ENCODE measurements at places on chromosomes 6 and 20.

DNA sequence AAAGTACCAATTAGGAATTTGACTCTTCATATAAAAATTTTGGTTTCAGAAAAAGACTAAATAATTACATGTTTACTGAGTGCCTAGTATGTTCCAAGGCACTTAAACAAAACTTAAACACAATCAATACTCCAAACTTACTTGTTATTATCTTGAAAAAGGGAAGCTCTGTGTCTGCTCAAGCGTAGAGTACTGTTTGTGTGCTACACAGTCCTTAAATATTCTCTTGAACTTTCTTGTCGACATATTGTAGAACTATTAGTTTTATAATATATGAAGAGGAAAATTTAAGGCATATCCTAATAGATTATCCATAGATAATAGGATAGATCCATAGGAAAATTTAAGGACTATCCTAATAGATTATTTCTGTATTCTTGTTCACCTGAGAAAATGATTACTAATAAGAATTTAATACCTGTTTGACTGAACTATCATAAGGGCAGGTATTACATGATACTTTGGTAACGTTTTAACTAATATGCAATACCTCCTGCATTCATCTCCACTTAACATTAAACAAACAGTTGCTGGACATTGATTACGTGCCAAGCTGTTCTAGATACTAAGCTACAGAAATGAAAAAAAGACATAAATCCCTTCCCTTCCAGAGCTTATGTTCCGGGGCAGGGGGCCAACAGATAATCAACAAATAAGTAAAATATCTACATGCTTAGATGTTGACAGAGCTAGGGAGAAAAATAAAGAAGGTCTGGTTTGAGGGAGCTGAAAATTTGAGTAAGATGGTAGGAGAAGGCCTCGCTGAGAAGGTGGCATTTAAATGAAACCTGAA is 115.2 kb upstream of the BCLAF1 start:
- peaks cover 8% of the 10 kb centered on the region for H3K4me1 ChIP-seq
- H3K27me3 ChIP-seq, result peaks cover 22% of the 10 kb centered on the region
- no peak overlapping the region for H3K4me3 ChIP-seq

GRCh38 chr20:2872459-2873009 is 747 bp upstream of the PTPRA start:
- H3K4me3 ChIP-seq, result peak overlapping the region; percentile 90
- H3K4me1 ChIP-seq, result peaks cover 69% of the 10 kb centered on the region
- H3K27me3 ChIP-seq, result peaks cover 10% of the 10 kb centered on the region

DNA sequence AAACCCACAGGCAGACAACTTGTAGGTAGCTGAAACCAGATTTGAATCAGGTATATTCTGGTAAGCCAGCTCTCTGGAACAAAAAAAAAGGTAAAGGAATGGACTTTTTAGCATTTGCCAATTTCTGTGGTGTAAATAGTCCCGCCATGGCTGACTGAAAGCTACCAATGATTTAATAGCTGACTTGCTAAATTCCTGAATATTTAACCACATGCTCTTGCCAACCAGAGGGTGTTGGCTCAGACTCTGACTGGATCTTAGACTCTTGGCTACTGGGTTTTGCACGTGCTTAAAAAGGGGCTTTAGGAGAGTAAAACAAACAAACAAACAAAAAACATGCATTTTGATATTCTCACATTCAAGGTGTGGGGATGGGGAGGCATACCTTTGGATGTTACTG is 600.0 kb upstream of the CDH4 start:
- no peak for ATAC-seq
- H3K36me3 ChIP-seq, result no peaks in the 10 kb centered on the region
- no peak overlapping the region for H3K4me3 ChIP-seq

- ATAC-seq, result no peak
- peak overlapping the region; percentile 100 for H3K27ac ChIP-seq
- no peak overlapping the region for H3K4me3 ChIP-seq
Measured at GRCh38 chr20:36847009-36847709, 28.8 kb upstream of the TLDC2 start.

DNA sequence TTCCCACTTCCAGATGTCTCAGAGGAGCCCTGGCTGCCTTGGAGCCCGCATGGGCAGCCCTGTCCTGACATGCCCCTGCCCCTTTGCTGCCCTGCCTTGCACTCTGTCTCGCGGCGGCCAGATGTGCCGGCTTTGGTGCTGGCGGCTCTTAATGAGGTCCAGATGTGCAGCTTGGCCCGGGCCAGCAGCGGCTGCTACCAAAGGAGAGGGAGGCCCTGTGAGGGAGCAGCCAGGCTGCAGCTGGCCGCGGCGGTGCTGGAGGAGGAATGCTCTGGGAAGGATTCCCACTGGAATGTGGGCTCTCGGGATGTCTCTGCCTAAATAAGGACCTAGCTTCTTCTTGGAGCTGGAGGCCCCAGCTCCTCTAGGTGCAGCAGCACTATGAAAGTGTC is 72.4 kb downstream of the FGD2 start:
- ATAC-seq, result peak; percentile 41
- no peak overlapping the region for H3K27ac ChIP-seq
- no peaks in the 10 kb centered on the region for H3K36me3 ChIP-seq
- H3K4me1 ChIP-seq, result no peaks in the 10 kb centered on the region

GRCh38 chr6:9439621-9440330 is 975.1 kb downstream of the TFAP2A start:
- H3K36me3 ChIP-seq, result no peaks in the 10 kb centered on the region
- no peaks in the 10 kb centered on the region for H3K4me1 ChIP-seq
- no peak overlapping the region for H3K4me3 ChIP-seq

GRCh38 chr6:136014454-136015437 is 163.2 kb downstream of the PDE7B start:
- no peak overlapping the region for H3K27ac ChIP-seq
- no peak overlapping the region for H3K4me3 ChIP-seq
- no peak for ATAC-seq
- no peaks in the 10 kb centered on the region for H3K4me1 ChIP-seq

DNA sequence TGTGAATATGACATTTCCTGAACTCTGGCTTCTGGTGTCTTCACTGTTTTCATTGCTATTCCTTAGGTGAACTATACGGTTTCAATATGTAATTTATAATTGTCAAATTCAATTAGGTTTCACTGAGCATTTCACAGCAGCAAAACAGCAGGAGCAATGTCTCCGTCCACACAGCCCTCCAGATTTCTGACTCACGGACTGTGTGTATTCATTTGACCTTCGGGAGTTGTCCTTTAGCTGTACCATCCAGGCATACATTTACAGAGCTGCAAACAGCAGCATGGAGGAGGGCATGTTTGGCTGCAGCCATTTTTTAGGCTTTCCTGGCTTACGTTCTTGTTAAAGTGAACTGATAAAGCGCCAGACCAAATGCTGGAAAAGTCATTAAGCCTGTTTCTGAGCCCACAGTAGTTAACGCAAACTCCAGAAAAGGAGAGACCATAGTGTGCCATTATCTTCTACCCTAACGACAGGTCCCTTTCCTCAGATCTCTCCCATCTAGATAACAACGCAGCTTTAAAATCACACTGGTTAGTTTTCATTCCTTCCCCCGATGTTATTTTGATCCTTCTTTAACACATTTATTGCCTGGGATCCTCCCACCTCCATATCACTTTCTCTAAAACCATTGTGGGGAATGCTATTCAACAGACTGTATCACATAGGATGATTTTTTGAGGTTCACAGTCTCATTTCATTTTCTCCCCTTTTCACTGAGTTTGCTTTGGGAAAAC is 18.3 kb downstream of the FOXC1 start:
- H3K4me3 ChIP-seq, result no peak overlapping the region
- ATAC-seq, result no peak
- H3K36me3 ChIP-seq, result peaks cover 15% of the 10 kb centered on the region
- no peak overlapping the region for H3K27ac ChIP-seq
- H3K27me3 ChIP-seq, result peaks cover 76% of the 10 kb centered on the region
- H3K4me1 ChIP-seq, result peaks cover 11% of the 10 kb centered on the region

DNA sequence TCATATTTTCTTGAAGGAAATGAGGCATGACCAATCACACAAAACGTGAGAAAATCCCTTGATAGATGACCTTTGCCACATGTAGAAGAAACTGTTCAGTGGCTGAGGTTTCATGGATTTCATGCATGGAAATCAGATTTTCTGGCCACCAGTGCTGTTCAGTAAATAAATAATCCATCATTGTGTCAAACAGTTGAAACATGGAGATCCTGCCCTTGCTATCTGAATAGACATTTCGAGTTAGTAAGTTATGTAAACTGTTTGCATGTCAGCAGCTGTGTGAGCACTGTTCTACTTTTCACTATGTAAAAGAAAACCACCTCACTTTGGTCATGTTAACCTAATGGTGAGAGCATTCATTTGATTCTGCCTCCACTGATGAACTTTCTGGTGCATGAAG is 793.9 kb upstream of the EPHA7 start:
- no peaks in the 10 kb centered on the region for H3K36me3 ChIP-seq
- ATAC-seq, result no peak
- no peak overlapping the region for H3K27ac ChIP-seq
- no peaks in the 10 kb centered on the region for H3K27me3 ChIP-seq

DNA sequence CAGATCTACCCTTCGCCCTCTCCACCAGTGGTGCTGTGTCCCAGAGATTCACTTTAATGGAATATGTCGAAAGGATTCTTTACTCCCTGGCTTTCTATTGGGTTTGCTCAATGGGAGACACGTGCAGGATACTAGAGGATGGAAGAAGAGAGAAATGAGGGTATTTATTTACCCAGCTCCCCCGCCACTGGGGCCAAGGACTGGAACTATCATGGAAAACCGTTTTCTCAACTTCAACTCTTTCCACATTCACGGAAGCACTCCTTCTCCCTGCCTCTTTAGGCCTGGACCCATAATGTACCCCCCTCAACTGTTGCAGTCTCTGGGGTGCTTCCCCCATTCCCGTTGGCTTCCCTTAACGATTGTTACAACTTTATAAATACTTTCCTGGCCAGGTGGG is 26.6 kb upstream of the RALY start:
- no peak overlapping the region for H3K4me3 ChIP-seq
- H3K27ac ChIP-seq, result no peak overlapping the region
- ATAC-seq, result no peak
- H3K27me3 ChIP-seq, result peaks cover 17% of the 10 kb centered on the region

GRCh38 chr6:121584586-121585369 is 149.3 kb downstream of the GJA1 start:
- no peak overlapping the region for H3K4me3 ChIP-seq
- ATAC-seq, result no peak
- no peaks in the 10 kb centered on the region for H3K36me3 ChIP-seq
- H3K27ac ChIP-seq, result no peak overlapping the region

- no peak for ATAC-seq
- H3K4me1 ChIP-seq, result no peaks in the 10 kb centered on the region
- no peak overlapping the region for H3K27ac ChIP-seq
Measured at GRCh38 chr6:97865612-97866011, 582.6 kb upstream of the MMS22L start.

- no peak overlapping the region for H3K4me3 ChIP-seq
- H3K4me1 ChIP-seq, result peaks cover 89% of the 10 kb centered on the region
Measured at GRCh38 chr6:156809034-156809433, 31.9 kb downstream of the ARID1B start.

- H3K27me3 ChIP-seq, result peaks cover 11% of the 10 kb centered on the region
- H3K36me3 ChIP-seq, result no peaks in the 10 kb centered on the region
- no peak overlapping the region for H3K27ac ChIP-seq
- no peak for ATAC-seq
Measured at GRCh38 chr6:125248136-125248535, 53.6 kb downstream of the HDDC2 start.

- H3K27ac ChIP-seq, result peak overlapping the region; percentile 5
- H3K27me3 ChIP-seq, result no peaks in the 10 kb centered on the region
- no peak for ATAC-seq
- H3K36me3 ChIP-seq, result peaks cover 5% of the 10 kb centered on the region
- H3K4me1 ChIP-seq, result peaks cover 38% of the 10 kb centered on the region
Measured at GRCh38 chr6:72639920-72640614, 18.2 kb downstream of the KCNQ5 start.

DNA sequence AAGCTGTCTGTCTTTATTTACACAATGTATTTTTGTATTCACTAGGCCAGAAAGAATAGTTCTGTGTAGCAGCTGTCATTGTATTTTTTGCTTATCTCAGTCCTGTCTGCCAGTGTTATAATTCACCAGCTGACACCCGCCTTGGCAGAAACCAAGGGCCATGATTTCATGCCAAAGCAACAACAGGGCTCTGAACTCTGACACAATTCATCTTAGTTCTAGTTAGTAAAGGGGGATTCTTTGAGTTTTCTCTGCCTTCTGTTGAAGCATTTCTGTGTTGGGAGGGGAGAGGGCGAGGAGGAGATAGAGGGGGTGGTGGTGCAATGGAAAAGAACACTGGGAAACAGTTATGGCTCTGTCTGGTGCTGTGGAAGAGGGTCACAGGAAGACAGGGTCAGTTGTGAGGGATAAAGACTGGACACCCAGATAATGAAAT is 684.6 kb upstream of the MARCKS start:
- H3K4me1 ChIP-seq, result no peaks in the 10 kb centered on the region
- no peaks in the 10 kb centered on the region for H3K27me3 ChIP-seq
- H3K27ac ChIP-seq, result no peak overlapping the region
- ATAC-seq, result no peak

GRCh38 chr6:29509239-29509638 is 21.5 kb upstream of the MAS1L start:
- no peaks in the 10 kb centered on the region for H3K36me3 ChIP-seq
- peaks cover 5% of the 10 kb centered on the region for H3K4me1 ChIP-seq
- ATAC-seq, result peak; percentile 59

GRCh38 chr6:159043947-159044346 is 844 bp downstream of the TAGAP start:
- H3K27me3 ChIP-seq, result no peaks in the 10 kb centered on the region
- peak overlapping the region; percentile 94 for H3K4me3 ChIP-seq
- peak overlapping the region; percentile 84 for H3K27ac ChIP-seq
- no peak for ATAC-seq

GRCh38 chr6:47047479-47048407 is 5.6 kb upstream of the ADGRF1 start:
- H3K4me1 ChIP-seq, result peaks cover 6% of the 10 kb centered on the region
- no peaks in the 10 kb centered on the region for H3K36me3 ChIP-seq
- H3K4me3 ChIP-seq, result no peak overlapping the region
- peaks cover 28% of the 10 kb centered on the region for H3K27me3 ChIP-seq

GRCh38 chr6:13334953-13335352 is 6.6 kb upstream of the TBC1D7 start:
- no peak for ATAC-seq
- no peaks in the 10 kb centered on the region for H3K27me3 ChIP-seq
- peaks cover 20% of the 10 kb centered on the region for H3K4me1 ChIP-seq
- H3K36me3 ChIP-seq, result no peaks in the 10 kb centered on the region

GRCh38 chr20:516799-517198 is 26.8 kb downstream of the CSNK2A1 start:
- no peak overlapping the region for H3K27ac ChIP-seq
- no peak overlapping the region for H3K4me3 ChIP-seq
- H3K36me3 ChIP-seq, result peaks cover 54% of the 10 kb centered on the region
- H3K4me1 ChIP-seq, result peaks cover 67% of the 10 kb centered on the region

- H3K27me3 ChIP-seq, result no peaks in the 10 kb centered on the region
- no peak overlapping the region for H3K4me3 ChIP-seq
- no peak overlapping the region for H3K27ac ChIP-seq
- no peak for ATAC-seq
- no peaks in the 10 kb centered on the region for H3K4me1 ChIP-seq
Measured at GRCh38 chr20:61340157-61340556, 88.1 kb downstream of the CDH4 start.

DNA sequence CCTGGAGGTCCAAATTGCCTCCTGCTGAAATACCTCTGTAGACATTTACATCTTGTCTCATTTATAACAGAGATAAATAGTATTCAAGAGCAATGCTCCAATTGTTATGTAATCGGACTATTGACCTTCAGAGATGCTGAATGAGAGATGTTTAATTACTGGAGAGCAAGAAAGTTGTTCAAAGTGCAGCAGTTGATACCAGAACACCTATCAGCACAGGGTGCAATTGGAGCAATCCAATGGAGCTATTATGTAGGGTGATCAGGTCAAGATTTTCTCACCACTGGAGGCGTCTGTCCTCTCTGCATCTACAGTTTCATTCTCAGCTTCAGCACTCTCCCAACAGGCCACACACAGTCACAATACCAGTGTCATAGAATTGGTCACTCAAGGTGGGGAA is 19.5 kb upstream of the TMX4 start:
- H3K4me1 ChIP-seq, result no peaks in the 10 kb centered on the region
- ATAC-seq, result no peak
- peaks cover 9% of the 10 kb centered on the region for H3K27me3 ChIP-seq
- no peak overlapping the region for H3K27ac ChIP-seq
